ENCODE measurements at places on chromosomes 12 and 14. TPM values are rescaled to one million over a fixed set of nuclear protein-coding genes. Genes with fewer than 3 reads are reported as not detected.

The PTGER2 gene
- total RNA-seq: 119 TPM

The LRRIQ1 gene
- not detected for total RNA-seq

The LMNTD1 gene
- total RNA-seq: not detected

The KERA gene
- not detected for total RNA-seq

DNA sequence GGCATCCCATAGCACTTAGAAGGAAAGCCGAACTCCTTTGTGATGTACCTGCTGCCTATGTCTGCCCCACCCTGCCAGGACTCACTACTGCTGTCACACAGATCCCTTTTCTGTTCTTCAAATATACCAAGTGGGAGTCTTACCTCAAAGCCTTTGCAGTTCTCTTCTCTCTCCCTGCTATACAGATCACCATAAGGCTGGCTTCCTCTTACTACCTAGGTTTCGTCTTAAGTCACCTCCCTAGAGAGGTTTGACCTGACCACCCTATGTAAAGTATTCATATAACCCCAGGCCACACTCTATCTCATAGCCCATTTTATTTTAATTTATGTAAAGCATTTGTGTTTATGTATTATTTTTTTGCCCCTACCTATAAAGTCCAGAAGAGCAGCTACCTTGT is 117.6 kb downstream of the CRADD start:
- H3K4me1 ChIP-seq: peaks cover 10% of the 10 kb centered on the region
- no peak for DNase-seq
- H3K36me3 ChIP-seq: no peaks in the 10 kb centered on the region

DNA sequence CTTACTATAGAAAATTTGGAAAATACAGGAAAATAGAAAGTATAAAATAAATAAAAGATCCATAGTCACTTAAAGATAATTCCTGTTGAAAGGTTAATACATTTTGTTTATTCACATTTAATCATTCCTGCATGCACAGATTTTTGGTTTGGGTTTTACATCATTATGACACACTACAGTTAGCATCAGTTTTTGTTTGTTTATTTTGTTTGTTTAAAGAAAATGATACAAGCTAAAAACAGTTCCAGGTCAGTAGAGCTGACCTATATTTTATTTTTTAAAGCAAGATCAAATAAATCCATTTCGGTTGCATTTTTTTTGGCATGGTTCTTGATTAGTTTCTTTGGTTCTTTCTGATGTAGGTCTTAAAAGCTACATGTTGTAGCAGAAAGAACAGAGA is 68.8 kb upstream of the CCDC91 start:
- no peak for DNase-seq
- H3K27ac ChIP-seq: no peak overlapping the region
- H3K4me1 ChIP-seq: no peaks in the 10 kb centered on the region
- H3K27me3 ChIP-seq: peaks cover 5% of the 10 kb centered on the region

GRCh38 chr12:29306266-29306665 is 74.7 kb downstream of the ERGIC2 start:
- H3K27me3 ChIP-seq: no peaks in the 10 kb centered on the region
- no peak overlapping the region for H3K4me3 ChIP-seq
- H3K27ac ChIP-seq: no peak overlapping the region
- H3K4me1 ChIP-seq: no peaks in the 10 kb centered on the region
- DNase-seq: no peak

DNA sequence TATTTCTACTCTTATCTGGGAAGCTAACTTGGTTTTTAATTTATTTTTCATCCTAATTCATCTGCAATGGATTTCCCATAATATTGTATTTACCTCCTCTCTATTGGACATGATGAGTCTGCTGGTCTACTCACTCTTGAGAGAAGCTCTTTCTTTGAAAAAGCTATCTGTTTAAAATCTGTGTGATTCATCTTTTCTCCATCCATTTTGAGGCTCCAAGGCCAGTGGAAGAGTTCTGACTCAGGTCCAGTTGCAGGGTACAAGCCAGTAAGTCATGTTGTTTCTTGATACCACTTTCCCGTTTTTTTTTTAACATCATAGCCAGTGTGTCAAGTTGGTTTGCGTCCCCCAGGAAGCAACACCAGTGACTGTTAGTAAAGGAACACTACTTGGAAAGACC is 160.3 kb upstream of the BMP4 start:
- H3K4me1 ChIP-seq: no peaks in the 10 kb centered on the region
- DNase-seq: no peak
- no peak overlapping the region for H3K27ac ChIP-seq
- no peak overlapping the region for H3K4me3 ChIP-seq

DNA sequence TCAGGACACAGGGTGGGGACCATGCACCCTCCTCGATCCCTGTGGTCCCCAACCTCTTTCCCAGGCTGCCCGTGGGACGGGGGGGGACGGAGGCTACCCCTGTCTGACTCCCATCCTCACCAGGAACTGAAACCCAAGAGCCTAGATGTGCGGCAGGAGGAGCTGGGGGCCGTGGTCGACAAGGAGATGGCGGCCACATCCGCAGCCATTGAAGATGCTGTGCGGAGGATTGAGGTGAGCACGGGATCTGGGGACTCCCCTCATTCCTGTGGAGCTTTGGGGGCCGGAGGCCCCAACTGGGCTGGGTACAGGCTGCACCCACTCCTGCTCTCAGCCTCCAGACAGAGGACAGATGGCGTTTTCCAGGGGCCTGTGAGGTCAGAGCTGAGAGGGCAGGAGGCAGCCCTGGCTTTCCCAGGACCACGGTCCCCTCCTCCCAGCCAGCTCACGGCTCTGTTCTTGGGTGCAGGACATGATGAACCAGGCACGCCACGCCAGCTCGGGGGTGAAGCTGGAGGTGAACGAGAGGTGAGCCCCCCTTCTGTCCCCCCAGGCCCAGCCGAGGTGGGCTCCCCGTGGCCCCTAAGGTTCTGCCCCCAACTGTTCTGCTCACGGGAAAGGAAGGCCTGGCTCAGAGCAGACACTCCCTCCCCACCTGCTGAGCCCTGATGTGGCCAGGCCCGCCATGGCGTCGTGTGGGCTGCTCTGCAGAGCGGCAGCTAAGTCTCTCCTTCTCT is 24.2 kb downstream of the HIP1R start:
- no peak for DNase-seq
- H3K27ac ChIP-seq: no peak overlapping the region
- H3K27me3 ChIP-seq: no peaks in the 10 kb centered on the region
- peaks cover 3% of the 10 kb centered on the region for H3K4me1 ChIP-seq

- H3K27me3 ChIP-seq: no peaks in the 10 kb centered on the region
- peaks cover 72% of the 10 kb centered on the region for H3K4me1 ChIP-seq
- DNase-seq: no peak
- no peak overlapping the region for H3K4me3 ChIP-seq
- peaks cover 11% of the 10 kb centered on the region for H3K36me3 ChIP-seq
- H3K27ac ChIP-seq: no peak overlapping the region
Measured at GRCh38 chr14:69631509-69631908, 20.1 kb downstream of the SUSD6 start.

DNA sequence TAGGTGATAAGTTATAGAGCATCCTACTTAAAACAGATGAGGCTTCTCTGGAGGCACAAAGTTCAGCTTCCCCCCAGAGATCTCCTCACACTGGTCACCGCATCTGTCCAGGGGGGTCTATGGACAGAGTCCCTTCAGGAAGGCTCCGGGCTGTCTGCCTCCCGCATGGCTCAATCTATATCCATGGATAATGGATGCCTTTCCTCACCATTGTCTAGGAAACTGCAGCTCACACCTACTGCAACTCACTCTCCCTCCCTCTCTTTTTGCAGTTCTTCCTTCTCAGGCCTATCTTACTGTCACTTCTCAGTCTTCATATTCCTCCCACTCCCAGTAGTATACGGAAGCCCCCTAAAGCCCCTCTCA is 100.6 kb upstream of the BCL2L14 start:
- peak overlapping the region; percentile 11 for H3K27ac ChIP-seq
- H3K4me1 ChIP-seq: peaks cover 8% of the 10 kb centered on the region
- peaks cover 5% of the 10 kb centered on the region for H3K36me3 ChIP-seq
- H3K4me3 ChIP-seq: no peak overlapping the region
- H3K27me3 ChIP-seq: peaks cover 7% of the 10 kb centered on the region

DNA sequence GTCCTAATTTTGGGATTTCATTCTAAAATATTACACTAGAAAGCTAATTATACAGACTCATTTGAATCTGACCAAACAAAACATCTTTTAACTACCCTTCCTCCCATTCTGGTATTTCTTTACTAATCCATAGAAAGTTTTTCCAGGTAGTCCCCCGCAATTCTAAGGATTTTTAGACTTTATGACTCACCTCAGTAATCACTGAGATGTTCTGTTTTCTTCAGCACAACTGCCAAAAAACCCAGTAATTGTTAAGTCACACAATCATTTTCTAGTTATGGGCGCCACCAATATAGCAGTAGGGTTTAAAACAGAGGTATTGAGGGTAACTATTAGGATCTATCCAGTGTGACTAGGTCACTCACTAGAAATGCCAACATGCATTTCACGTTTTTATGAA is 1.6 kb upstream of the ARID4A start:
- H3K4me1 ChIP-seq: peaks cover 30% of the 10 kb centered on the region
- H3K27ac ChIP-seq: no peak overlapping the region
- H3K4me3 ChIP-seq: no peak overlapping the region
- H3K36me3 ChIP-seq: peaks cover 23% of the 10 kb centered on the region
- no peak for DNase-seq

- no peak overlapping the region for H3K27ac ChIP-seq
- H3K27me3 ChIP-seq: no peaks in the 10 kb centered on the region
- H3K4me3 ChIP-seq: no peak overlapping the region
Measured at GRCh38 chr14:37138898-37139297, 33.5 kb downstream of the SLC25A21 start.

GRCh38 chr12:104478396-104479122 is 21.8 kb downstream of the CHST11 start:
- peak; percentile 43 for DNase-seq
- peak overlapping the region; percentile 96 for H3K27ac ChIP-seq
- peaks cover 73% of the 10 kb centered on the region for H3K4me1 ChIP-seq
- peak overlapping the region; percentile 94 for H3K4me3 ChIP-seq
- H3K36me3 ChIP-seq: peaks cover 38% of the 10 kb centered on the region

- H3K4me1 ChIP-seq: peaks cover 7% of the 10 kb centered on the region
- no peak overlapping the region for H3K4me3 ChIP-seq
- H3K27ac ChIP-seq: no peak overlapping the region
- H3K36me3 ChIP-seq: peaks cover 10% of the 10 kb centered on the region
- no peak for DNase-seq
- peaks cover 35% of the 10 kb centered on the region for H3K27me3 ChIP-seq
Measured at GRCh38 chr14:97027256-97027999, 230.2 kb downstream of the VRK1 start.

GRCh38 chr12:116916122-116916521 is 5.4 kb downstream of the FBXW8 start:
- H3K36me3 ChIP-seq: peaks cover 40% of the 10 kb centered on the region
- DNase-seq: no peak
- no peak overlapping the region for H3K4me3 ChIP-seq
- no peak overlapping the region for H3K27ac ChIP-seq
